ENCODE measurements at places on chromosomes 1 and 21. TPM values are rescaled to one million over a fixed set of nuclear protein-coding genes. Genes with fewer than 3 reads are reported as not detected.

The C1QTNF12 gene
- polyA plus RNA-seq = not detected

The CDC42SE1 gene
- polyA plus RNA-seq = 47.8 TPM

DNA sequence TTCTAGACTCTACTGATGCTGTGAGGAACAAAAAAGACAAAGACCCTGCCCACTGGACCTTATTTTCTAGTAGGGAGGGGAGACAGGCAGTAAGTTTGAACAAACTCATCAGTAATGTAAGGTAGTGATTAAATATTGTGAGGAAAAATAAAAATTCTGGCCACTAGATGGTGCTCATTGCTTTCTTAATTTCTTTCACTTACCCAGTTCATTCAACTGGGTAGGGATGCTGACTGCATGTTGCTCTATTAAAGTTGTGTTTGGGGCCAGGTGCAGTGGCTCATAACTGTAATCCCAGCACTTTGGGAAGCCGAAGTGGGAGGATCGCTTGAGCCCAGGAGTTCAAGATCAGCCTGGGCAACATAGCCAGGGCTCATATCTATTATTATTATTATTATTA, 6.3 kb upstream of the KYAT3 start:
- peak; percentile 53 for DNase-seq

The C1orf115 gene
- polyA plus RNA-seq = 4.2 TPM

The DDAH1 gene
- 80.2 TPM for polyA plus RNA-seq

DNA sequence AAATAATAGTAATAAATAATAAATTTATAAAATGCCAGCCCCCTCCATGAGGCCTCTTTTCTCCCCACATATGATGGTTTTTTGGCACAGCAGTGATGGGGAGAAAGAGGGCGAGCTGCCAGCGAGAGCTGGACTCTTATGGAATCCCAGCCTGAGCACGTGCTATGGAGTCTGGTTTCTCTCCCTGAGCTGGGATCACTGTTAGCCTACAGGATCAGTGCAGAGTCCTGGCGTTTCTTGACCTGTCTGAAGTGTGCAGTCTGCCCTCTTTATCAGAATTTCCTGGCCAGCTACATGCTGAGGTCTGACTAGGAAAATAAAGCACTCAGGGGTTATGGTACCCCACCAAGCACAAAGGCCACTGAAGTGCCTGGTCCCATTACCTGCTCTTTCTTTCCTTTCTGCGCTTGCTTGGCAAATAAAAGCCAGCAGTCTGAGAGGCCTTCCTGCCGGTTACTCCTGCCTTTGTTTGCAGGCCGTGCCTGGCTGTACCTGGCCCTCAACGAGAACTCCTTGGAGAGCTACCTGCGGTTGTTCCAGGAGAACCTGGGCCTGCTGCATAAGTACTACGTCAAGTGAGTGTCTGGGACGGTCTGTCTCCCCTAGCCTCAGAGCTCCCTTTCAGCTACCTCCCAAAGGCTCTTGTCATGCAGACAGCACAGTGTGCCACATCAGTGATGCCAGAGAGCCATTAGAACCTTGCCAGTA, 18.5 kb upstream of the SLC25A34 start:
- DNase-seq = no peak
